Esophagus muscularis mucosa (tissue), 4 donors: ENCODE measurements at places on chromosomes 6 and 20. TPM values are rescaled to one million over a fixed set of nuclear protein-coding genes. Genes with fewer than 3 reads are reported as not detected.

The CPNE5 gene
- 2.3 TPM for total RNA-seq

The THBD gene
- total RNA-seq, result 50.4 TPM

The OR12D3 gene
- total RNA-seq, result not detected

The NKAIN4 gene
- not detected for total RNA-seq

The MMP24 gene
- 4.0 TPM for total RNA-seq

The SMLR1 gene
- total RNA-seq, result not detected

The NRSN2 gene
- total RNA-seq, result 72.8 TPM

The TGM3 gene
- total RNA-seq, result not detected

GRCh38 chr6:25987845-25988244 lies 25.2 kb downstream of the TRIM38 start:
- peaks cover 10% of the 10 kb centered on the region for H3K36me3 ChIP-seq
- no peak overlapping the region for H3K4me3 ChIP-seq
- no peak for DNase-seq
- H3K4me1 ChIP-seq, result peaks cover 8% of the 10 kb centered on the region
- H3K27me3 ChIP-seq, result no peaks in the 10 kb centered on the region

DNA sequence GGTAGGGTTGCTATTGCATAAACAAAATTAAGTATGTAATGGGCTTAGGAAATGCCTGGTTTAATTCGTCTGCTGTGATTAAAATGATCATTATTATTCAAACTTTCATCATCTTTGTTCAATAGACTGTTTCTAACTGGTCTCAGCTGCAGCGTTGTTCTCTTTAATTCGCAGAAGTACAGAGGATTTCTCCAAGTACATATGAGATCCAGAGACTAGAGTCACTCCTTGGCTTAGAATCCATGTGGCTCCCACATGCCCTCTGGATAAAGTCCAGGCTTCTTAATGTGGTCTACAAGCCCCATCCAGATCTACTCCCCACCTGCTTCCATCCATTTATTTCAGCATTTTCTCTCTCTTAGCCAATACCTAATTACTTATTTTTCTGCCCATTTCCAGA lies 1.1 kb upstream of the ZBTB24 start:
- H3K36me3 ChIP-seq, result no peaks in the 10 kb centered on the region
- no peak for DNase-seq
- peak overlapping the region; percentile 95 for H3K4me3 ChIP-seq
- H3K27ac ChIP-seq, result peak overlapping the region; percentile 89
- no peaks in the 10 kb centered on the region for H3K27me3 ChIP-seq
- peaks cover 28% of the 10 kb centered on the region for H3K4me1 ChIP-seq

DNA sequence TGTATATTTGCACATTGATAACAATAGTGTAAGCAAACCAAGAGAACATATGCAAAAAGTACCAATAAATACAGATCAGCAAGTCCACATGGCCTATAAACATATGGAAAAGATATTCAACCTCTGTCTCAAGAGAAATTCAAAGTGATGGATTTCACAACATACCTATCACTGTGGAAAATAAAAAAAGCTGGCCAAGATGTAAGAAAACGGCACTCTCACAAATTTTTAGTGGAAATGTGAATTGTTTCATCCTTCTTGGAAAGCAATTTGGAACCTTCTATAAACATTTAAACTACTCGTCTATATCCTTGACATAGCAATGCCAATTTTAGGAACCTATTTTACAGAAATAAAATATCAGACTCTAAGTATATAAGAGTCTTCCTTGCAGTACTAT lies 559.8 kb downstream of the QKI start:
- no peak overlapping the region for H3K27ac ChIP-seq
- no peaks in the 10 kb centered on the region for H3K4me1 ChIP-seq
- no peaks in the 10 kb centered on the region for H3K36me3 ChIP-seq
- no peaks in the 10 kb centered on the region for H3K27me3 ChIP-seq

DNA sequence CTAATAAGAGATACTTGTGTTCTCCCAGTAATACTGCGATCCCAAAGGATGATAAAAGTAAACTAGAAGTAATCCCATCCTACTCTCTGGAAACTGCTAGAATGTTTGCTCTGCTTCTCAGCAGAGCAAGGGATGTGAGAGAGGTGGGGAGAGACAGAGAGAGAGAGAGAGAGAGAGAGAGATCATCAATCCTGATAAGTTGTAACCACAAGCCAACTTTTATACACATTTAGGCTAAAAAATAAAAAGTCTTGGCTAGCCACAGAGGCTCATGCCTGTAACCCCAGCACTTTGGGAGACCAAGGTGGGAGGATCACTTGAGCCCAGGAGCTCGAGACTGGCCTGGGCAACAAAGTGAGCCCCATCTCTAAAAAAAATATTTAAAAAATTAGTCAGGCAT lies 16.0 kb upstream of the TRIM38 start:
- no peaks in the 10 kb centered on the region for H3K36me3 ChIP-seq
- H3K4me3 ChIP-seq, result no peak overlapping the region
- H3K4me1 ChIP-seq, result no peaks in the 10 kb centered on the region
- H3K27me3 ChIP-seq, result no peaks in the 10 kb centered on the region

DNA sequence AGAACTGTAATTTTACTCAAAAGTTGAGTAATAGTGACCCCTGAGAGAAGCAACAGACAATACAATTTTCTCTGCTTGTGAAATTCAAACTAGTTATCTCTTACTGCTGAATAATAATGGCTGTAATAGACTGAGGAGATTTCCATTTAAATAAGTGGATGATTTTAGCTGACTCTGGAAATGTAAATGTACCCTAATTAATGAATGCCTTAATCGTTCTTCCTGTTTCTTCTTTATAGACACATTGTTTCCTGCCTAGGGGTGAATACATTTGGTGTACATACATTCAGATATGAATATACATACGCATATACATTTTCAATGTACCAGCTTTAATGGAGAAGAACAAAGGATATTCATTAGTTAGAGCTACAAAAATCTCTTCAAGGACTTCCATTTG lies 611.9 kb downstream of the TFAP2B start:
- H3K27ac ChIP-seq, result no peak overlapping the region
- no peak for DNase-seq
- H3K27me3 ChIP-seq, result no peaks in the 10 kb centered on the region
- H3K4me3 ChIP-seq, result no peak overlapping the region
- no peaks in the 10 kb centered on the region for H3K36me3 ChIP-seq
- H3K4me1 ChIP-seq, result no peaks in the 10 kb centered on the region

- no peaks in the 10 kb centered on the region for H3K4me1 ChIP-seq
- no peak overlapping the region for H3K27ac ChIP-seq
- DNase-seq, result no peak
- H3K27me3 ChIP-seq, result peaks cover 38% of the 10 kb centered on the region
Measured at GRCh38 chr20:38920411-38920810, 5.8 kb upstream of the FAM83D start.

DNA sequence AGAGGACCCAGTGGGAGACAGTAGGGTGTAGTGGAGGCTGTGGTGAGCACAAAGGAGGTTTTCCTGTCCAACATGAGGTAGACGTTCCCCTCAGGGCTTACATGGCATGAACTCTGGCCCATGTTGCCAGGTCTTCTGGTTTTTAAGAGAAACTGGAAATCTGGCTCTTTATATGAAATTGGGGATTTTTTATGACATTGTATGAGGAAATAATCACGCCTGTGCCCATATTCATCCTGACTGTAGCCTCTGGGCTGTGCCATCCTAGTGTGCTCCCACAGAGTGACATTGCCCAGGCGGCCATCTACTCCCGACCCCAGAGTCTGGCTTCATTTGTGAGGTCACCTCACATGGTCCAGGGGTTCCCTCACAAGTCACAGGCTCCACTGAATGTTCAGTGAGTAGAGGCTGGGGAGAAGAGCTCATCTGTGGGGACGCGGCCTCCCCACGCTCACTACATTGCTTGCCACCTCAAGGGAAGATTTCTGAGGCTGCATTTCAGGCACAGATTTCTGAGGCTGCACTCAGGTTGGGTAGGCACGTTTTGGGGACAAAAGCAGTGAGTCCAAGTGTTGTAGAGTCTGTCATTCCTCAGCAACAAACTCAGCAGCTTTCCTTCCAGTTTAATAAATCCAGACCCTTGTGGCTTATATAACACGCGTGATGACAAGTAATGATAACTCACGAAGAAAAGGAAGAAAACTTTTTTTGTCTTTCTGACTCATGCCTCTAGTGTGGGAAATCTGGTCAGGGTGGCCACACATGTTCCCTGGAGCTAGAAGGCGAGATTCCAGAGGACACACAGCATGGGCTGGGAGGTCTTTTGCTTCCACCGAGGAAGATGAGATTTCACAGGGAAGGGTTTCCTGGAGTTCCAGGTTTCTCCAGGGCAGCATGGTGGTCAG lies 41.7 kb downstream of the SLC24A3 start:
- H3K36me3 ChIP-seq, result no peaks in the 10 kb centered on the region
- DNase-seq, result no peak
- H3K4me1 ChIP-seq, result peaks cover 20% of the 10 kb centered on the region
- no peaks in the 10 kb centered on the region for H3K27me3 ChIP-seq
